ENCODE measurements at places on chromosomes 12 and 14. TPM values are rescaled to one million over a fixed set of nuclear protein-coding genes. Genes with fewer than 3 reads are reported as not detected.

GRCh38 chr14:24990050-24990449 lies 59.9 kb downstream of the STXBP6 start:
- no peak for ATAC-seq

DNA sequence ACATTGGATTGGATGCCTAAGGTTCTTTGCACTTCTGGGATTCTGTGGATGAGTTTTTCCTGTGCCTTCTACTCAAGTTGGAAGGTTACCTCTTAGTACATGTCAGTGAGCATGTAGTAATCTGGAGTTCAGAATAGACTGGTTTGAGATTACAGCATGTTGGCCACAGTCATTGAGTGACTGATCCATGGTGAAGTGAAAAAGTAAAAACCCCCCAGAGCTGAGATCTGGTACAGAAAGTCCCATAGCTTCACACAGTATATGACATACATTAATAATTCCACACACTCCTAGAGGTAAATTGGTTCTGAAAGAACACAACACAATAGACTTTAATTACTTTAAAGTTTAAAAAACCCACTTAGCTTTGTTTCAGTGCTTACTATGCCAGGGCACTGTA lies 11.9 kb upstream of the CCND2 start:
- ATAC-seq, result no peak

GRCh38 chr14:25222256-25222655 lies 172.3 kb upstream of the STXBP6 start:
- no peak for ATAC-seq

FAM181A gene
- not detected for total RNA-seq

- no peak for ATAC-seq
Observed at GRCh38 chr14:104676130-104676693, 13.2 kb upstream of the INF2 start.

DNA sequence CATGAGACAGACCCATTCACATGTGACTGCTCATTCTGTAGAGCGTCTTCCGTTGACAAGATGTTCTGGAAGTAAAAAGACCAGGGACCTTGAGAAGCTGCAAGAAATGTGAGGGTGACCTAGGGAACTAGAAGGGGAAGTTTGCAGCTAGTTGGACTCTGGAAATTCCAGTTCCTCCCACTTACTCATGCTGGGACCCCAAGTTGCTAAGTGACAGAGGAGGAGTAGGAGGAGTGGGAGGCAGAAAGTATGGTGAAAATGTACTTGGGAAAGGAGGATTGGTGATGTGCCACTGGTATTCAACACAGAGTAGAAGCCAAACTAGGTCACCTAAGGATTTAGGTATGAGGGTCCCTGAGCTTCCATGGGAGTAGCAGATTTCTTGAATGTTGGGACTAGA lies 132.4 kb downstream of the KCNA5 start:
- ATAC-seq, result no peak

DNA sequence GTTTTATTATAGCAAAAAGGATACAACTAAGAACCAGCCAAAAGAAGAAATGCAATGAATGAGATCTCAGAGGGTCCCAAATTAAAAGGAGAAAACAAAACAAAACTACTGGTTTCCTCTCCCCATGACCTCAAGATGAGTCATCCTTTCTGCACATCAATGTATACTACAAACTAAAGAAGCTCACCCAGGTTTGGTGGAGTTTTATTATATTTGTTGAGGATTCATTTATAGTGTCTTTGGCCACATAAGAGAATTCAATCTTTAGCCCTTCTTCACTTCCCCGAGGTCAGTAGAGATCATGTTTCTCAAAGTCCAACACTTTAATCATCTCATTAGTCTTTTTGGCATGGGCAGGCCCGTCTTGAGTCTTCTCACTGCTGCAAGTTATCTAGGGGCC lies 210.6 kb downstream of the SLC6A15 start:
- no peak for ATAC-seq

DNA sequence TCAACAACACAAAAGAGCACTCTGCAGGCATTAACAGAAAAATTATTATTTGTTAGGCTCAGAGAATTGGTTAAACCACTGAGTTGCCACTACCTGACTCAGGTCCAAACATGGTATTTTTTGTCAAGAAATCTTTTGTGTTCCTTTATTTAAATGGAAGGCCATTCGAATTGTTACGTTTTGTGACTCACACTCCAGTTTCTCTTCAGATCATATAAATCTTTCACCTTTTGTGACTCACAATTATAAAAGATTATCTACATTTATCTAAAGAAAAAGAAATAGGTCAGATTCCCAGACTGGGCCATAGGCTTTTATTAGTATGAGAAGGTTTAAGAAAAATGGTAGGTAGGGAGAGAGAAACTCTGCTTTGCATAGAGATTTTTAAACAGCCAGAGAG lies 669.8 kb downstream of the GALC start:
- no peak for ATAC-seq

GRCh38 chr14:64955297-64955696 lies 12.8 kb upstream of the GPX2 start:
- ATAC-seq, result no peak

GRCh38 chr14:89327771-89328212 lies 89.2 kb downstream of the FOXN3 start:
- no peak for ATAC-seq

DNA sequence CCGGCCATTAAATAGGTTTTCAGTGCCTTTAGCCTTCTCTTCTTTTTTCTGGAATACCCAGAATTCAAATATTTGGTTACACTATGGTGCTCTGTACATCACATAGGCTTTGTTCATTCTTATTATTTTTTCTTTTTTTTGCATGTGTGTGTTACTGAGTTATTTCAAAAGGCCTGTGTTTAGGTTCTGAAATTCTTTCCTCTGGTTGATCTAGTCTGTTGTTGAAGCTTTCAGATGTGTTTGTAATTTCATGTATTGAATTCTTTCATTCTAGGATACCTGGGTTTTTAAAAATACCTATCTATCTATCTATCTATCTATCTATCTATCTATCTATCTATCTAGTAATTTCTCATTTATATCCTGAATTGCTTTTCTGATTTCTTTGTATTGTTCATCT lies 66.9 kb downstream of the FBXO33 start:
- ATAC-seq, result no peak

- no peak for ATAC-seq
Observed at GRCh38 chr12:103901518-103902173, 28.6 kb upstream of the HSP90B1 start.

DNA sequence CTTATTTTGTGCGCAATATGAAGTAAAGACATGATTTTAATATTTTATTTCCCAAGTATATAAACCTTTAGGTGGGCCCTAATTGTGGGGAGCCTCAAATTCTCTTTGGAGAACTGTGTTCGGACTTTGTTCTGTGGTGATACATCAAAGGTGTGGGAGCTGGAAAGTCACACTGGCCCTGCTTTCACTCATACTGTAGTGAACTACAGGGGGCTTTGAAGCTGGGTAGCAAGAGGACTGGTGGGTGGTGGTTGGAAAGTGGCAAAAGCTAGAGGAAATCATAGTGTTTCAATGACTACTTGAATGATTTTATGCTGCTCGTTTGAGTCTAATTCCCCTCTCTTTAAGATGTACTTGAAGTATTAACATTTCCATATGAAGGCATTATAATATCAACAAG lies 13.2 kb downstream of the TTC6 start:
- ATAC-seq, result no peak

MYL2 gene
- total RNA-seq, result 1.7 TPM

RGS6 gene
- 0.52 TPM for total RNA-seq

All from esophagus mucosa (tissue), 1 donor.